ENCODE measurements at places on chromosomes 6 and 20.

- no peak for DNase-seq
Measured at GRCh38 chr20:33963751-33964150, 30.0 kb upstream of the RALY start.

- peak; percentile 76 for DNase-seq
Measured at GRCh38 chr20:1946762-1947534, 46.9 kb downstream of the PDYN start.

DNA sequence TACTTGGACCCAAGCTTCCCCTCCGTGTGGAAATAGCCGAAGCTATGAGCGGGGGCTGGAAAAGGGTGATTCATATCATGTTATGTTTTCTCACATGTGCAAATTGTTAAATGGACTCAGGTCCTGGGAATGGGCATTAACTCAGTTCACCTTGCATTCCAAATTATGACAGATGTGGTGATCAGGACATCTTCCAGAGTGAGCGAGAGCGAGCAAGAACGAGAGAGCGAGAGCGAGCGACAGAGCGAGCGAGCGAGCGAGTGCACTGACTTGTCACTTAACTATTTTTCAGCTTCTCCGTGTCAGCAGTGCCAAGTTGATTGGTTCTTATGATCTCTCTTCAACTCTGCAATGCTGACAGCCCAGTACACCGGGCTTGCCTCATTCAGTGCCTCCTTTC lies 437.4 kb upstream of the NRSN1 start:
- DNase-seq, result no peak

DNA sequence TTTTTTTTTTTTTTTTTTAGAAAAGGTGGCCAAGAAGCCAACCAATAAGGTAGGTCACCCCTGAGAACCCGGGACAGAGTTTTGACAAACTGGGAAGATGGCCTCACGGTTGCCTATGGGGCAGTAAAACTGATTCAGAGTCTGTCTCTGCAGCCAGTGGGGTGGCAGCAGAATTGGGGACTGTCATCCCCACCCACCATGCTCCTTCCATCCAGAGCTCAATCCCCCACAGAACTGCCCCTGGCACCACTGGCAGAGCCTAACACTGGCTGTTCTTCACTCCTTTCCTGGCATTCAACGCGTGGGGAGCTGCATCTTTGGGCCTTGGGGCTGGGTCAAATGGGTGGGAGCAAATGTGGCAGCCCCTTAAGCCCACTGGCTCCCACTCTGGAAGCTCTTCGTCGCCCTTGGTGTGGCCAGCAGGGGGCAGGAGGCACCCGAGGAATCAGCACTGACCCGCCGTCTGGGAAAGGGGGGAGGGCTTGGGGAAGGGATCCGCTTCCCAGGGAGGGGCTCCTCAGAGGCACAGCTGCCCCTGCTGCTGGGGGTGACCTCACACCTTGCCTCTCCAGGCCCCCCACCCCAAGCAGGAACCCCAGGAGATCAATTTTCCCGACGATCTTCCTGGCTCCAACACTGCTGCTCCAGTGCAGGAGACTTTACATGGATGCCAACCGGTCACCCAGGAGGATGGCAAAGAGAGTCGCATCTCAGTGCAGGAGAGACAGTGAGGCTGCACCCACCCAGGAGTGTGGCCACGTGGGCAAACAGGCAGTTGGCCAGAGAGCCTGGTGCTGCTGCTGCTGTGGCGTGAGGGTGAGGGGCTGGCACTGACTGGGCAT lies 10.4 kb downstream of the CD40 start:
- peak; percentile 61 for DNase-seq

DNA sequence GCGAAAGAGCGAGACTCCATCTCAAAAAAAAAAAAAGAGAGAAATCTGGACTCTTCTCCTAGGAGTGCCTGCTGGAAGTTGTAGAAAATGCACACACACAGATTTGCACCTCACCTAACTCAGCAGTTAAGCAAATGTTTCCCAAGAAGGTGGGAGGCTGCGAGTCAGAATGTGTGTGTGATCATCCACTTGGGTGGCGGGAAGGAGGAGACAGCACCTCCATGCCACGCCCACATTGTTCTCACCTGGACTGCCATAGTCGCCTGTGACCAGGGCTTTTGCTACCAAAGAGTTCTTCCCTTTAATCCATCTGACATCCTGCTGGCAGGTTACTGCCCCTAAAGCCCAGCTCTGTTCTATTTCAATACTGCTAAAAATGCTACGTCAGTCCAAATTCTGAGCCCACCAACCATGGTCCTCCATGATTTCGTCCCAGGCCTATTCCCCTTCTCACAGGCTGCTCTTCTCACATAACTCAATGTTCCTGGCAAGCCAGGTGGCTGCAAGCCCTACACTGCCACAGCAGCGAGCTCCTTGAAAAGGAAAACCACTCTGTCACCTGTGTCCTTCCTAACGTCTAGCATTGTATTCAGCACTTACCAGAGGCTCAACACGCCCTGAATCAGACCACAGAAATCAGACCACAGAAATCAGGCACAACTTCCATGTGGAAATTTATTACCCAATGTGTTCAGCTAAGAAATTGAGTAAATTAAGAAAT lies 77.5 kb downstream of the PSMG4 start:
- DNase-seq, result no peak

- no peak for DNase-seq
Measured at GRCh38 chr6:136510299-136510698, 39.9 kb downstream of the MAP7 start.

DNA sequence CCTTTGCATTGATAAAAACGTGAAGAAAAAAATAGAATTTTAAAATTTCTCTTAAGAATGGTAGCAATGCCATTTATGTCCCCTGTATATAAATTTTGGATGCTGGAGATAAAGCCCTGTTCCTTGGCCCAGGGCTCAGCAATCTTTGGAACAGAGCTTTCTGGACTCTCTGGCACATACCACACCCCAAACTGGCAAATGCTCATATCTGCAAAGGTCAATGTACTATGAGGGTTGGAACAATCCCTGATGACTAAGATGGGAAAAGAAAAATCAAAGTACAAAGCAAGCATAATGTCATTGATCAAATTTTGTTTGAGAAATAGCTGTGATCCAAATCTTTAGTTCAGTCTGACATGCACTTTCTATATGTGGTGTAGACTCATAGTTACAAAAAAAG lies 158.1 kb upstream of the HCRTR2 start:
- DNase-seq, result no peak

DNA sequence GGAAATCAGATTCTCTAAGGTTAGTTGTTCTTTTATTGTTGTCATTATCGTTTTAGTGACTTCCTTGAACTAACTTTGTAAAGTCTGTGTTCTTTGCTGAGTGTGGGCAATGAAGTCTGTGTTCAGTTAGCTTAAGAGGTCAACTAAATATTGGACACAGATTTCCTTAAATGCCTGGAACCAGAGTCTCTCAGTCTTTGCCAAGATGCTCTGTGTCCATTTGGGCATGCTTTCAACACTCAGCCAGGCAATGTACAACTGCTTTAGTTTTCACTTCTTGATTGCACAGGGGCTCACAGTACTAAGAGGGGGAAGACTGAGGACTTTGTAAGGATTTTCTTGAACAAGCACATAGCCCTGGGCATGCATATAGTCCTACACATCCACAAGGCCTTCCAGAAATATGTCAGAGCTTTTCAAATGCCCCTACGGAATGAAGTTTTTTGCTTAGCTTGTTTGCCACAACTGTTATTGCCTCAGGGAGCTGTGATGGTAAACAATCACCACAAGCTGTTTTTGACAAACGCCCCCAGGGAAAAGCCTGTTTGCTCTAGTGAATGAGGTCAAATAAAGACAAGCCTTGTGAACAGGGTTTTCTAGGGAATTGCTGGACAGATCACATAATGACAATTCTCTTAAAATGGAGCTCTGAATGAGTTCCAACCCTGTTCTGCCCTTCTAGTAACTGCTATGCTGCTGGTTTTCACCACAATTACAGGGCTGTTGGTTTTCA lies 82.5 kb downstream of the B3GAT2 start:
- DNase-seq, result no peak

DNA sequence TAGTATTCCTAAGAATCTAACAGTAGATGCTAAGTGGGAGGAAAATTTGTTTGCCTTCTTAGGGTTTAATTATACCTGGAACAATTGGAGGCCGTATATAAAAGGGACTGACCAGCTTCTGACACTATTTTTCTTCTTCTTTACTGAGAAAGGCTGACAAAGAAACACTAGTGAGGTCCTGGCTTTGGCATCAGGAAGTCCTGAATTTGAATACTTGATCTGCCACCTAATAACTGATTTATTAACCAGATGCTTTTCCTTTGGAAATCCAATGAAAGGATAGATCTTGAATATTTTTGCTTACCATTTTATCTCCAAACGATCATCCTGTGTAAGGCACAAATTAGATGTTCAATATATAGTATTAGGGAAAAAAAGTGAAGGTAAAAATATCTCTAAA lies 382.5 kb downstream of the CENPW start:
- no peak for DNase-seq

DNA sequence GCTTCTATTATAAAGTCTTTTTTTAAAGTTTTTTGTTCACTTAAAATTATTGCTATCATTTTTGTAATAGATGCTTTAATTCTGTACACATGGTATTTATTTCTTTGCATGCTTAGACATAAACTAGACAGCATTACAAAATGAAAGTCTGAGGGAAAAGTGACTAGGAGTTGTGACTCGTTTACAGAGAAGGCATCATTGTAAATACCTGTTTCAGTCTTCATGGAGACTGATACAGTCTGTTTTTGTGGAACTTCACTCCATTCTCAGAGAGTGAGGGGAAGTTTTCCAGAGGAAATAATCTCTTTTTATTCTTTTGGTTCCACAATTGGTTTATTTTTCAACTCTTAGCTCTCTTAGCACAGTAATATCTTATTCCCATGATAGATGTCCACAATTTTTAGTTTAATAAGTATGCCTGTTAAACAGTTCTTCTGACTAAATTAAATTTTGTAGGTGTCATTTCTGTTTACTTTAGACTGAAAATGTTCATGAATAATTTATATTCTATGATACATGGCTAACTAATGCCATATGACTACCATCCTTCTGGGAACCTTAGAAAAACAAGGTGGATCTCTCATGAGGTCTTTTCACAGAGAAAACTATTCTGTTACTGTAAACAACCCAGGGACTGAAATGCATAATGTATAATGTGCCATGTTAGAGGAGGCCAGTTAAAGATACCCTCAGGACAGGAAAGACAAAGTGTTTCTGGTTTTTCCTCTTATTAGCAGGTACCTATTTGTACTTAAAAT lies 69.2 kb downstream of the MYO6 start:
- DNase-seq, result no peak

- DNase-seq, result no peak
Measured at GRCh38 chr6:164554700-164555476, 754.5 kb downstream of the C6orf118 start.

DNA sequence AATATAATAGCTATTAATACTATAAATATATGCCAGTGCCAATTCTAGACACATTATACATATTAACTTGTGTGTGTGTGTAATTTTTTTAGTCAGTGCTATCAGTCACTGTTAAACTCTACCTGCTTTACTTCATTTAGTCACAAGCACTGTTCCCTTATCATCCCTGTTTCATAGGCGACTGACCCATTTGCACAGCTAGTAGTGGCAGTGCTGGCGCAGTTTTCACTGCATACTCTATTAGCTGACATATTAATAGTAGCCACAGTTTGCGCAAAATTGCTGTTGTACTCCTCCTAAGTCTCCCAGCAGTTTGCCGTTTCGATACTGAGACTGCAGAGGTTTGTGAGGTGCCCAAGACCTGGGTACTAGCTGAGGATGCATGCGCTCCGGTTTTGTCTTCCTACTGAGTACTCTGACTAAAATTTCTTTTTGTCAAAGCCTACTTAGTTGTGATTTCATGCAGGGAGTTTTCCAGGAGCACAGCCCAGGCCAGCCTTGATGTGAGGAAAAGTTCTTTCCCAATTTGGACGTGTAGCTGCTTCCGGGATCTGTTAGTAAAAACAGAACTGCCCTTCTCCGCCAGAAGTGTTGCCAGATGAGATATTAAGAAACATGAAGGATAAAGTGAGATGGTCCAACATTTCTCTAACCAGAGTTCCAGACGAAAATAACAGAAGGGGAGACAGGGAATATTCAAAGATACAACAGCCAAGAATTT lies 5.6 kb downstream of the BAG2 start:
- DNase-seq, result peak; percentile 93

- DNase-seq, result peak; percentile 38
Measured at GRCh38 chr20:58523072-58523970, 8.1 kb upstream of the APCDD1L start.

- no peak for DNase-seq
Measured at GRCh38 chr6:159984268-159984786, 15.4 kb downstream of the IGF2R start.

GRCh38 chr6:14422917-14423316 lies 305.3 kb downstream of the CD83 start:
- no peak for DNase-seq

DNA sequence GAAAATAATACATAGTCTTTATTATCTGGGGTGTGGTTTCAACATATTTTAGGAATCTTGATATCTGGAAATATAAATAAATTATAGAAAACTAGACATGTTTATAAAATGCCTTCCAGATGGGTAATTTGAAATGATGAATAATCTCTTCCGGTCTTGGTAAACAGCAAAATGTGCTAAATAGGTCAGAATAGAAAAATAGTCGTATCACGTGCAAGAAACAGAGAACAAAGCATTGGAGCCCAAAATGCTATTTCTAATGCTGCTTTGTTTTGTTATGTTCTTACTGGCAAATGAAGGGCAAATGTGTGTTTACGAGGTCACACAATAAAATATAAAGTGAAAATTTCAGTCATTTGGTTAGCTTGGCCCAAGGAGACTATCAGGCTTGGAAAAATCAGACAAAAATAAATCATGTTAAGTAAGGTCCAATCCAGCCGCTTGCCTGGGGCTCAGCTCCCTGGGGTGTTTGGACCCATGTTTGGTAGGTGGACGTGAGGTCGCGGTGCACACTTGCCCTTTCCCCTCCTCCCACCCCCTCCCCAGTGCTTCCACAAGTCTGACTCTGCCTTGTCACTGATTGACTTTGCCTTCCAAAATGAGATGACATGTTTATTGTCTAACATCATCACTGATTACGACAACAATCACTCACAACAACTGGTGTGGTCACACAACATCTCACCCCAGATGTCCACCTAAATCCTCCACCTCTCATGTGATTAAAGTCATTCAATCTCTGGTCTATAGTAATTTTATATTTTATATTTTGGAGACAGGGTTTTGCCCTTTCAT lies 56.0 kb downstream of the RIN2 start:
- peak; percentile 35 for DNase-seq

DNA sequence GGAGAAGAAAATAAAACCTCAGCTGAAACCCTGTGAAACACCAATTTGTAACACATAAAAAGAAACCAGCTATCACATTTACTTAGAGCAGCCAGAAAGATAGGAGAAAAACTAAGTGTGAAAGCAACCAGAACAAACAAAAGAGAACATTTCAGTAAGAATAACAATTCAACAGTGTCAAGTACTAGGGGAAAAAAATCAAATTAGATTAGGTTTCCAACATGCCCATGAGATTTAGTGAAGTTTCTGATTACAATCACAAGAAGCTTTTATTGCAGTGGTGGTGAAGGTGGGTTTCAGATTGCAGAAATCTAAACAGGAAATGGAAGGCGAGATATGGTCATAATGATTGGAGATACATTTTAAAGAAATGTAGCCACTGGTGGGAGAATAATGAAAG lies 22.1 kb upstream of the TRDN start:
- DNase-seq, result no peak

- DNase-seq, result no peak
Measured at GRCh38 chr6:27066381-27066780, 181.1 kb upstream of the PRSS16 start.
